Fibroblast of skin of back (primary cell): ENCODE measurements at places on chromosomes 11 and 22.
A peak's percentile ranks its signal among the peaks of the same experiment; 100 is the strongest.

DNA sequence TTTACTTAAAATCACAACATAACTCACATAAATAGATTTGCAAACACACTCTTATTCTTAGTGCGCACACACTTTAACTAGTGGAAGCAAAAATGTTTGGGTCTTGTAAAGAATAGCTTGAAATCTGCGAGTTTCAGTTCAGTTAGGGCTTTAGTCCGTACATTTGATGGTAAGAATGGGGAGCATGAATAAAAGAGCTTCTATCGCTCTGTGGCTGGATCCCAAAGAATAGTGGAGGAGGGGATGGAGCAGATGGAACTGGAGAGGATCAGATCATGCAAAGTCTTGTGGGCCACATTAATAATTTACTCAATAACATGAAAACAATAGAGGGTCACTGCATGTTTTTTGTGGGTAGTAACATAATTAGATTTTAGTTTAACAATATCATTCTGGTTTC, 44.3 kb downstream of the DNHD1 start:
- no peak for DNase-seq

DNA sequence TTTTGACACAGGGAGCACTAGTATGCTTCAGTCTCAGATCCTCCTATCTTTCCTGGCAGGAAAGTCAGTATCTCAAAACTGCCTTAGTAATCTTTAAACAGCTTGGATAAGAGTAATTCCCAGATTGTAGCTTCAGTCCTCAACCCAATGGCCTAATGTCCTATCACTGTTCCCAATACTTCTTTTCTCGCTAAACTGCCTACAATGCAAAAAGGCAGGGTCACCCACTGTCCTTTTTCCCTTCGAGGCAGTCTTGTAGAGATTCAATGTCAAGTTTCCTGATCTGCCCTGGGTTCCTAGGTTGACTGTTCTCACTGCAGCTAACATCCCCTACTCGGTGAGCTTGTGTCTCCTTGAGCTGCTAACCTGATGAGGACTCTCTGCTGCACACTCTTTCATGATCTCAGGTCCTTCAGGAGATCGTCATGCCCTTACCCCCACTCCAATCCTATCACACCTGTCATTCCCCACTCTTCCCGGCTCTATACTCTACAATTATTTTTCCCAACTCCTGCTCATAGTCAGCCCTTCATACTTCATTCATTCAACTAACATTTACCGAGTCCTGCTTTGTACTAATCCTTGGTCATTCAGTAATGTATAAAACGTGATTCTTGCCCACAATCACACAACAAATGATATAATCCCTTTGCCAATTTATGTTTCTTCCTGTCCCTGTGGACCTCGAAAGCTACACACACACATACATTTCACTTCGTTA, 904 bp downstream of the C2CD3 start:
- DNase-seq, result peak; percentile 3

- no peak for DNase-seq
These were observed 100.6 kb downstream of the MORC2 start for GRCh38 chr22:30867746-30868662.

- no peak for DNase-seq
These were observed 5.7 kb downstream of the CHRNA10 start for GRCh38 chr11:3665336-3666022.

DNA sequence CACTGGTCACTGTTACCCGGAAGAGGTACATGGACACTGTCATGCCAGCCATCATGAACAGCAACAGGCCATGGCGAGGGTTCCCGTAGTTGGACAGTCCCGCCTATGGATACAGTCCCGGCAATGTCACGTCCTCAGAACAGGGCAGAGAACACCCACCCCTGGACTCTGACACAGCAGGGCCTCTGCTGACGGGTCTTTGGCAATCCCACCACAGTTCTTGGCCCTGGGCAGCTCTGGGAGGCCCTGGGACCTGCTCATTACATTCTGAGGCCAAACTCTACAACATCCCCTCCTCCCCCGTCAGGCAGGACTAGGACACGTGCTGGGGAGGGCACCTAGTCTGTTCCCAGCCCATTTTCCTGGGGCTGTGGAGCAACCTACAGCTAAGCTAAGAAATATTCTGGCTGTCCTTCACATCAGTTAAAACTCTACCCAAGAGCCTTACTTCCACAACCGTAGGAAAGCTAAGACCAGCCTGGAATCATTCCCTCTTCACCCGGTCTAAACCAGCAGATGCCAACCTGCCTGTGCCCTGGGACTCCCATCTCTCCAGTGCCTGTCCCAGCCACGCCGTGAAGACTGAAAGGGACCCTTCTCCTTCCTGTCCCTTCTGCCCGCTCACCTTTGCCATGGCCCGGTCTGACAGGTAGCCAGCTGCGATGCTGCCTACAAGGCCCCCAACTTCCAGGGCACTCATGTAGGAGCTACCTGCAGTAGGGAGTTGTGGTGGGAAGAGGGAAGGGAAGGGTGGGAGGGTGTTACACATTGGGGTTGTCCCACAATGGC, 4.5 kb downstream of the SLC37A4 start:
- DNase-seq, result no peak

GRCh38 chr11:2474059-2474901, 29.5 kb downstream of the KCNQ1 start:
- DNase-seq, result no peak

- peak; percentile 61 for DNase-seq
These were observed 30.3 kb upstream of the NAP1L4 start for GRCh38 chr11:3022300-3022967.
